NCI-H1092 (cell line): ENCODE measurements at places on chromosomes 2 and 18.

GRCh38 chr18:70287731-70288130 lies 1.1 kb upstream of the SOCS6 start:
- DNase-seq: no peak

DNA sequence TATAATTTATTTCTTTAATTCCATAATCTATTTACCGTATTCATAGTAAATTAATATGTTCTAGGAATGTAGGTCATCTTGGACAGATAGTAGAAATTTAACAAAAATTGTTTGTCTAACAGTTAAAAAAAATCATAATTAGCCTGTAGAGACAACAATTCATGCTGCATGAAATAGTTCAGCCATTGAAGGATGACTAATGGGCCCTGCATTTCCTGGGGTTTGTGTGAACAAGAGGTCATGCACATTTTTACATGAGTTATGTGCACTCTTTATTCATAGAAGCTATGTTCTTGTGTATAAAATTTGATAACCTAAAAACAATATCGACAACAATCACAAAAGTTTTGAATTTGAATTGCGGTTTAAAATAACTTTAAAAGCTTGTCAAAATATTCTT lies 1663.6 kb downstream of the SUCLG1 start:
- no peak for DNase-seq

DNA sequence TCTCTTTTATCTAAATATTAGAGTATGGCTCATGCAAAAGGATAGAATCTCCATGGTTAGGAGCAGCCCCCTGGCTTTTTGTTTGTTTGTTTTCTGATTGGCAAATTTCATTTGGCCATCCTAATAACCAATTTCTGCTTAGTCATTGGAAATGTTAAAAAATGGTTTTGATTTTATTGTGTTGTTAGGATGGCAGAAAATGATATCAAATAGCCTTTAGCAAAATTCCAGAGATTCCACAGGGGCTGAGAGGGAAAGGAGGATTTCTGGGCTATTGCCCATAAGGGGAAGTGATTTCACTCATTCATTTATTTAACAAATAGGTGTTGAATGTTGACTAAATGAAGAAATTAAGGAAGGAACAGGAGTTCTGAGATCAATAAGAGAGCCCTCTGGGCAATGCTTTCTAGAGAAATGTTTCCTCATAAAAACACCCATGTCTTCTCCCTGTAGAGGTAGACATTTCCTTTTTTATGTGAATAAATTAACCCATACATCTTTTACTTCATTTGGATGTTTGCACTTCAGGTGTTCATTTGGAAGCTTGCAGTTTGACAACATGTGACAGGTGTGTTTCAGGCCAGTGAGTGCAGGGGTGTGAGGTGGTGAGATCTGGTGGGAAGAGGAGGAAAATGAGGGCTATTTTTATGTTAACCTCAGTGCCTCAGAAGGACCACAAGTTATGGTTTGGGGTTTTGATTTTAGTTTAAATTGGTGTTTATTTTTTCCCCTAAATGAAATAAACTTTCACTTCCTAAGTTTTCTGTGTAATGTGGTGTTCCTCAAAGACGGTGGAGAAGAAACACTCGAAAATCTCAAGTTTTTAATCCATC lies 61.7 kb upstream of the EPC2 start:
- DNase-seq: no peak

DNA sequence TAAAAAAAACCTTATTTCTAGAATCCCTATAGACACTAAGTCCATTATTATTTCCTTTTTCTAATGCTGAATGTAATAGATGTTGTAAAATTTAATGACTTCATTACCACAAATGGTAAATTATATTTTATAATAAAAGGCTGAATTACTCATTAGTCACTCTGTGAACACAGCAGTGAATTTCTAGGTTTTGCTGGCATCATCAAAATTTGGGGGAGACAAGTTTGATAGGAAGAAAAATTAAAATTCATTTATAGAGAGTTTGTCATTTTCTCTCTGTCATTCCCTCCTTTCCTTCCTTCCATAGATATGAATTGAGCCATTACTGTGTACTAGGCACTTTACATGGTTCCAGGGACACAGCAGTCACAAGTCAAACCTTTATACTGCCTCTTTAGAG lies 340.9 kb downstream of the TRIB2 start:
- DNase-seq: no peak

DNA sequence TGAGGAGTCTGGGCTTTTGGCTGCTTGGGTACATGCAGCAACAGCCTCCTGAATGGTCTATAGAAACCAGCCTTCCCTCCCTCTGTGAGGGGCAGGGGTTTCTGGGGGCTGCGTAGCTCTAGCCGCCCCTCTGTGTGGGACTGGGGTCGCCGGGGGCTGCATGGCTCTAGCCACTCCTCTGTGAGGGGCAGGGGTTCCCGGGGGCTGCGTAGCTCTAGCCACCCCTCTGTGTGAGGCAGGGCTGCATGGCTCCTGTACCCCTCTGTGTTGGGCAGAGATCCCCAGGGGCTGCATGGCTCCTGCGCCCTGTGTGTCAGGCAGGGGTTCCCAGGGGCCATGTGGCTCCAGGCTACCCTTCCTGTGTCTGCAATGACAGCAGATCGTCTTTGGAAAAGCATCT lies 17.6 kb downstream of the HS6ST1 start:
- DNase-seq: no peak

- DNase-seq: no peak
These were observed 779.9 kb upstream of the CNTNAP5 start for GRCh38 chr2:123245156-123245555.

GRCh38 chr18:76264876-76265250 lies 230.2 kb downstream of the ZNF516 start:
- DNase-seq: no peak

DNA sequence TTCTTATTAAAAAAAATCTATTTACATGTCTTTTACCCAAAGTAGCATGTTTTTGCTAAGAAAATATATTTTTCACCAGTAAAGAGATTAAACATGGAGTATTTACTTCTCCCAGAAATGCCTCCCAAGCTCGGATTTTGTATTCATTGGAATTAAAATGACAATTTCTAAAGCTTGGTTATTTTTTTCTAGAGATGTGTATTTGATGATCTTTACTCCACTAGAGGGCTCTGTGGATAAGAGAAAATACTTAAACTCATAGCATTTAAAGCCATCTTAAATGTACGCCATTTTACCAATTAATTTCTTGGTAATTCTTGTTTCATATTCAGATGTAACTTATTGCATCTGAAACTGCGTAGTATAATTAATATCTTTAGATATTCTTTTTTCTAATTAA lies 461.4 kb downstream of the GALR1 start:
- DNase-seq: peak; percentile 8

DNA sequence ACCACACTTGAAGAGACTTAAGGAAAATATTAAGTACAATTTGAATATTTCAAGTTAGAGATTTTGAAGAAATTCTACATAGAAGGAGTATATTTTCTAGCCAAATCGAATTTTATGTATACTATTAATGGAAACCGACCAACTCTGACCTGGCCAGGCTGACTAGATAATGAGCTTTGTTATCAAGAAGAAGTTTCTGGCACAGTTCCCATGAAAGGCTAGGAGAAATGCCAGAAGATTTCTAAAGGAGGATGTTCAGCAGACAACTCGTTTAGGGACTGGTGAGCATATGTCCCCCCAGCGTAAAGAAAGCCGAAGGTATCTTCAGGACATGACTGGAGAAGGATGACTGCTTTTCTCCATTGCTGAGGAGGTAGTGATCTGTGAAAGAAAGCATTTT lies 127.3 kb downstream of the DIS3L2 start:
- DNase-seq: no peak

GRCh38 chr2:237227592-237228280 lies 142.0 kb downstream of the COPS8 start:
- no peak for DNase-seq

- DNase-seq: no peak
These were observed 42.0 kb downstream of the CROCC2 start for GRCh38 chr2:240948086-240948485.

GRCh38 chr18:34598120-34598635 lies 111.9 kb upstream of the DTNA start:
- no peak for DNase-seq

DNA sequence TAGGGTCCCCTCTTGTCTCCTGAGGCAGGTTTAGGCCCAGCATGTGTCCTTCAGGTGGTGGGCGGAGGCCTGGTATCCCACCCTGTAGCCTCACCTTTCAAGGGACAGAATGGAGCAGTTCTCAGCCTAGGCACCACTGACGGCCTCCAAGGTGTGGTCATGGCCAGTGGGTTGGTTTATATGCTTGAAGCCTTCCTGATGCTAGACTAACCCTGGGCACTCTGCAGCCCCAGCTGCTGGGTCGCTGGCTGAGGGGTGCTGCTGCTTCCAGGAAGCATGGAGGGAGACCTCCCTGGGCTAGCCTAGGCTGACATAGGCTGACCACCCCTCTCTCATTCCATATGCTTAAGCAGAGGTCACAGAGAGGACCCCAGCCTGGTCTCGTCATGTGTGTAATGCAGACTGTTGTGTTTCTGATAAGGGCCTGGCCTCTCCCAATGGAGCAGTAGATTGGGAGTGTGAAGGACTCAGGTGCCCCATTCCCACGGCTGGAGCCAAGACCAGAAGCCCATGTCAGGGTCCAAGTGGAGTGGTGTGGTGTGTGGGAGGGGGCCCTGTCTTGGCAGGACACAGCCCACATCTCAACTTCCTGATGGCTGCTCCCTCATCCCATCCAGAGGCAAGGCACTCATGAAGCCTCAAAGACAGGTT lies 206.6 kb downstream of the DYSF start:
- no peak for DNase-seq
